Common myeloid progenitor, CD34-positive (primary cell): ENCODE measurements at places on chromosomes 4 and X.

- H3K27me3 ChIP-seq: no peaks in the 10 kb centered on the region
- H3K36me3 ChIP-seq: no peaks in the 10 kb centered on the region
- no peak overlapping the region for H3K27ac ChIP-seq
Measured at GRCh38 chrX:15672881-15673280, 8.3 kb upstream of the CLTRN start.

DNA sequence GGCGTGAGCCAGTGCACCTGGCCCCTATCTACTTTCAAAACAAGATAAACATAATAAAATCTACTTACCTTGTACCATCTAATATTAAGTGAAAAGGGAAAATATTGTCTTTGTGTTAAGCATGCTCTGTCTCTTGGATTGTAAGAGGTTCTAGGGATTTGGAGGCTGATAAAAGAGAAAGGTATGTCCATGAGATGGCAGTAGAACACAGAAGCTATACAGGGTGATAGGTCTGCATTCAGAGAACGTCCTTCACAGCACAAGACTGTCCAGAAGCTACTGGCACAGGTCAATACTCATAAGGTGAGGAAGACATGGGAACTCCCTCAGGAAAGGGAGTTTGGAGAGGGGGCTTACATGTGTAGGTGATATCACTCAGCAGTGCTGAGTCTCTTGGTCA lies 135.5 kb downstream of the TMEM47 start:
- H3K27me3 ChIP-seq: no peaks in the 10 kb centered on the region
- H3K27ac ChIP-seq: no peak overlapping the region
- no peak overlapping the region for H3K4me3 ChIP-seq
- H3K4me1 ChIP-seq: no peaks in the 10 kb centered on the region
- no peaks in the 10 kb centered on the region for H3K36me3 ChIP-seq
- no peak for DNase-seq

GRCh38 chr4:174549721-174550120 lies 27.4 kb upstream of the HPGD start:
- H3K27ac ChIP-seq: no peak overlapping the region
- no peak for DNase-seq
- no peak overlapping the region for H3K4me3 ChIP-seq
- no peaks in the 10 kb centered on the region for H3K4me1 ChIP-seq

DNA sequence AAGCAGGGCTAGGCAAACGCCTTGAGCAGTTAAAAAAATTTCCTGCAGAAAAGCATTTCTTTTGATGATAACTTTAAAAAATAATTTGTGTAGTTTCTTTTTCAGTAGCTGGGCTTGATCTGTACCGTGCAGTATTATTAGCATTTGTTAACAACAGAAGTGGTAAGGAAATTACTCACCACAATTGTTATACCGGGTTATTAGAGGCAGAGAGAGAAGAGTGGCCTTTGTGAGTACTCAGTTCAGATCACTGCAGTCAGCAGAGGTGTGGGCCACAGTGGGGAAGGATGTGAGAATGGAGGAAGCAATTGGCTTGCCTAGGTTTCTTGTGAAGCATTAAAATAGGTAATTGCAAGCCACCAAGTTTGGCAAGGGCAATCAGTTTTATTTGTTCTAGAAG lies 14.3 kb upstream of the IL21 start:
- H3K36me3 ChIP-seq: no peaks in the 10 kb centered on the region
- H3K27me3 ChIP-seq: no peaks in the 10 kb centered on the region
- no peak for DNase-seq
- no peak overlapping the region for H3K27ac ChIP-seq

GRCh38 chrX:105781804-105782203 lies 40.5 kb upstream of the NRK start:
- no peaks in the 10 kb centered on the region for H3K4me1 ChIP-seq
- H3K36me3 ChIP-seq: no peaks in the 10 kb centered on the region
- no peak overlapping the region for H3K27ac ChIP-seq
- no peak overlapping the region for H3K4me3 ChIP-seq

DNA sequence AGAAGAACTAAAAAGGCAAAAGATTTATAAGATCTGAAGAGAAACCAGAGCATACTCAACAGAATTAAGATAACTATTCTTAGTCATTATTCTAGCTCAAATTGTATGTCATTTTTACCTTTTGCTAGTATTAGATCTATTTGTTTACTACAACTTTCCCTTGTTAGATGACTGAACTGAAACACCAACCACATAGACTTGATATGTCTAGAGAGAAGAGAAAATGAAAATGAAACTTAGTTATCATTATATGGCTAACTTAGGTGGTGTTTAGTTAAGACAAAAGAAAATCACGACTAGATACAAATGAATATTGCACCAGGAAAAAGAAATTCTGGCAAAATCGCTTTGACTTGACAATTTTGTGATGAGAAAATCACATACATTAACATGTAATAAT lies 690.8 kb downstream of the PCDH18 start:
- no peaks in the 10 kb centered on the region for H3K27me3 ChIP-seq
- no peak overlapping the region for H3K4me3 ChIP-seq
- no peaks in the 10 kb centered on the region for H3K4me1 ChIP-seq
- no peaks in the 10 kb centered on the region for H3K36me3 ChIP-seq

DNA sequence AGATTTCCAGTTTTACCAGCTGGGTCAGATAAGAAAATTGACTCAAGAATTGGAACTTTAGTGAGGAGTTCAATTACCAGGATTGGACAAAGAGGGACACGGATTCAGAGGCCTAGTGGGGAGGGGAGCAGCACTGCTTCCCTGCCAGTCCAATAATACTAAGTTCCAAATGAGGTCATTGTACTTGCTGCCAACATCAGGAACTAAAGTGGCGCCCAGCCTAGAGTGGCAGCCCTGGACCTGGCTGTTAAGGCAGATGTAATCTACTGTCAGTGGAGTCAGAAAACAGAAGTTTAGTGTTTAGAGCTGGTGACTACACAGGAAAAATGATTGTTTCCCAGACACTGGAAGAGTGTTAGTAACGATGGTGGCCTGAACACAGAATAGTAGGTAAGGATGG lies 42.7 kb upstream of the RAPGEF2 start:
- no peak for DNase-seq
- no peak overlapping the region for H3K4me3 ChIP-seq
- H3K27ac ChIP-seq: no peak overlapping the region
- H3K4me1 ChIP-seq: no peaks in the 10 kb centered on the region
- no peaks in the 10 kb centered on the region for H3K36me3 ChIP-seq

DNA sequence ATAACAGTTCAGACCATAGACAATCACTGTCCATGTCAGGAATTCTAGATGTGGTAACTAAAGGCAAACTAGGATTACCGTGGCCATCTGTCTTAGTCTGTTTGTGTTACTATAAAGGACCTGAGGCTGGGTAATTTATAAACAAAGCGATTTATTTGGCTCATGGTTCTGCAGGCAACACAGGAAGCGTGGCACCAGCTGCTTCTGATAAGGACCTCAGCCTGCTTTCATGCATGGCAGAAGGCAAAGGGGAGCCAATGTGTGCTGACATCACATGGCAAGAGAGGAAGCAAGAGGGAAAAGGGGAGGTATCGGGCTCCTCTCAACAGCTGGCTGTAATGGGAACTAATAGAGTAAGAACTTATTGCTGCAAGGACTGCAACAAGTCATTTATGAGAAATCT lies 376.7 kb downstream of the GPM6A start:
- peak; percentile 98 for DNase-seq
- peaks cover 5% of the 10 kb centered on the region for H3K4me1 ChIP-seq
- H3K36me3 ChIP-seq: no peaks in the 10 kb centered on the region
- H3K27ac ChIP-seq: no peak overlapping the region
- H3K4me3 ChIP-seq: peak overlapping the region; percentile 42

- peak overlapping the region; percentile 8 for H3K4me3 ChIP-seq
- no peaks in the 10 kb centered on the region for H3K27me3 ChIP-seq
- DNase-seq: no peak
- H3K36me3 ChIP-seq: no peaks in the 10 kb centered on the region
Measured at GRCh38 chrX:129979207-129979920, 3.1 kb upstream of the BCORL1 start.

DNA sequence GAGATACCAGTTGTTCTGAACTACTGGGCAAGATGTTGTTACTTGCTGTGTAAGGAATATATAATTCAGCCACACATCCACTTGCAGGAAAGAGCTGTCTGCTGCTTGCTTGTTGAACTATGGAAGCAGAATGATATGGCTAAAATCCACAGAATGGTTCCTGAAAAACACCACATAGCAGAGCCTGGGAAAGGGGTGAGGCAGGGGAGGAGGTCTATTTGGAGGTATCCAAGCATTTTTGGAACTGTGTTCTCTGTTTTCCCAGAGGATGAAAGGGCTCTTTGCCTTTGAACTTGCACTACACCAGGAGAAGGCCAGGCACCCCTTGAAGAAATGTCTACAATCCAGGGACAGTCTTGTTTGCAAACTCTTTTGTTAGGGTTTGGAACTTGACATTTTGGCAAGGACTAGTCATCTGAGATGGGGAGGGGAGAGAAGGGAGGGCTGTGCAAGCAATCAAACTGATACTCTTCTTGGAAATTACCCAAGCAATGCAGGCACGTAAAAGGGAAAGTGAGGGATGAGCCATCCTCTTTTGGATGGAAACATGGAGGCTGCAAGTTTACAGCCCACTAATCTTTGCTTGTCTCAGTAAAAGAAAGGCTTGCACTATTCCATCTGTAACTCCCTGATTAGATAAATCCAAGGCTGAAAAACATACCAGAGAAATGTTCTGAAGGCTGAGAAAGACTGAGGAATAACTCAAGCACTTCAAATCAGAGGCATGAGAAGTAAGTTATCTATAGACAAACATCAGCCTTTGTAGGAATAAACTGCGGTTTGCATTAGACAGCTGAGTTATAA lies 141.0 kb downstream of the TSPAN5 start:
- H3K4me3 ChIP-seq: no peak overlapping the region
- H3K27ac ChIP-seq: no peak overlapping the region
- DNase-seq: no peak
- H3K4me1 ChIP-seq: no peaks in the 10 kb centered on the region
